ENCODE measurements at places on chromosomes 3 and 15.

GRCh38 chr3:183155499-183155898, 7.0 kb downstream of the LAMP3 start:
- DNase-seq, result no peak

GRCh38 chr3:134364061-134364935, 9.9 kb downstream of the AMOTL2 start:
- peak; percentile 20 for DNase-seq

- no peak for DNase-seq
Observed at GRCh38 chr15:78247911-78248310, 13.5 kb upstream of the ACSBG1 start.

- DNase-seq, result no peak
Observed at GRCh38 chr15:41648770-41649169, 11.4 kb upstream of the MGA start.

DNA sequence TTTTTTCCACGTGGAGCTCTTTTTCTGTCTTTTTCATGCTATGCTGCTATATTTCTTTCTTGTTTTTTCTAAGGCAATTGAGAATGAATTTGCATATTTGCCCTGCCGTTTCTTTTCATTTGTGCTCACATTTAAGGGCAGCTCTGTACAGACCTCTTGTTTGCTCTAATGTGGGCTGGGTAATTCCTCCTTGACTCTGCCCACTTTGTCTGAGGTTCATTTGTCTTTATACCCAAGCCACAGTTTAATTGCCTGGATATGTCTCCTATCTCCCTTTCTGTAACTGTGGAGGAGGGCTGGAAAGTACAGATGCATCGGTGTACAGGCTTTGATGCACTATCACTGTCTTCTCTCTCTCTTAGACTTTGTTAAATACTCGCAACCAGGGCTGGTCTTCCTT, 195.9 kb downstream of the EPHB1 start:
- DNase-seq, result no peak

- DNase-seq, result no peak
Observed at GRCh38 chr3:196087906-196088305, 6.0 kb upstream of the TFRC start.

- DNase-seq, result peak; percentile 15
Observed at GRCh38 chr3:155744010-155744625, 753 bp downstream of the PLCH1 start.

- DNase-seq, result no peak
Observed at GRCh38 chr3:143763564-143764162, 84.6 kb downstream of the SLC9A9 start.

GRCh38 chr3:165553371-165553770, 283.9 kb downstream of the BCHE start:
- no peak for DNase-seq

DNA sequence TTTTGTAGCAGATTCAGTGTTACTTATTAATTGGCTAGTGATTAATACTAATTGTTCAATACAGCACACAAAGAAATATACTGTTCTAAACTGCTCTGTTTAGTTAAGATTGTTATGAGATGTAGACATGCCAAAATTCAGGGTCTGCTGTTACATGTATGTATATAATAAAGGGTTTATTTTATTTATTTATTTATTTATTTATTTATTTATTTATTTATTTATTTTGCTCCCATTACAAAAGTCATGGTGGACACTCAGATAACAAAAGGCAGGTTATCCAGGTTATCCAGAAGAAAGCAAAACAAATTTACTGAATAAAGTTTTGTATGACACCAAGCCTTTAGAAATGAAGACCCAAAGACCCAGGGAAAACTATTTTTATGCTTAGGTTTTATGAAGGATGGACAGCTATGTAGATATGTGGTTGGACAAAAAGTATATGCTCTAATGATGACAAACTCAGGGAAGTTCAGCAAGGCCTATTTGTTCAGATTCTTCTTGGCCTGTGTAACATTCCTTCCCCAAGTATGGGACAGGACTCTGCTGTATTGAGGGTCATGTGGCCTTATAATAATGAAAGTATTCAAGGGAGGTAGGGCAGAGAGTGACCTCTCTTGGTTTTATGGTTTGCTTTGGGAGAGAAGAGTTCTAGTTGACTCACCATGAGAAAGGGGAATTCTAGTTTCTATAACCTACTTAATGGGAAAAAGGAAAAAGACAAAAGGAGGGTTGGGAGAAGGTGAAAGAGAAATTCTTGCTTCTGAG, 1056.8 kb downstream of the ROBO2 start:
- no peak for DNase-seq

GRCh38 chr3:157631478-157631877, 128.3 kb upstream of the VEPH1 start:
- DNase-seq, result no peak

GRCh38 chr15:92848464-92848851, 51.7 kb upstream of the CHD2 start:
- DNase-seq, result no peak

- no peak for DNase-seq
Observed at GRCh38 chr15:98896802-98897732, 110.5 kb downstream of the PGPEP1L start.

GRCh38 chr15:82566690-82567089, 26.4 kb upstream of the RPS17 start:
- DNase-seq, result no peak

DNA sequence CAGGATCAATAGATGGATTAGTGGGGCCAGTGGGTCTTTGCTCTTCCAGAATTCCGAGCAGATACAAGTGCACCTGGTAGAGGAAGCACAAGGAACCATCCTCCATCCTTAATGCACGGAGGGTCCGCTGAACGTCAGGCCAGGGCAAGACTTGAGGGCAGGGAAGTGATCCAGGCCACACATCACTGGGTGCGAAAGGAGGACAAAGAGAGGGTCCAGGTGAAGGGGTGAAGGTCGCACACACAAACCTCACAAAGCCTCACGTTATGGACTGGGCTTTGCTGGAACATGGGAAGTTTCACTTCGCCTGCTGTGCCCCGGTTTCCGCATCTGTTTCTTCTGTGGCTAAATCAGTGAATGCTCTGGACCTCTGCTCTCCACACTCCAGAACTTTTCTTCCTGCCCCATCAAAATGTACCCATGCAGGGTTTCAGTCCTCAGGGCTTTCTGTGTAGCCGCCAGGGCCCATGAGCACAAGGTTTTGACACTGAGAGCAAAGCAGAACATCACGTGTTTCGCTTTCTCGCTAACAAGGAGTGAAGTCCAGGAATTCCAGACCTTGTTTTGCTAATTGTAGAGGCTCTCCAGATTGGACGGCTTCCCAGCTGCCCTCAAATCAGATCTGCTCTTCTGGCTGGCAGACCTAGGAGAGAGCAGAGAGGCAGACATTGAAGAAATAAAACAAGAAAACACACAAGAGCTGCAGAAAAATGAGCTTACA, 56.3 kb downstream of the KLF15 start:
- no peak for DNase-seq

DNA sequence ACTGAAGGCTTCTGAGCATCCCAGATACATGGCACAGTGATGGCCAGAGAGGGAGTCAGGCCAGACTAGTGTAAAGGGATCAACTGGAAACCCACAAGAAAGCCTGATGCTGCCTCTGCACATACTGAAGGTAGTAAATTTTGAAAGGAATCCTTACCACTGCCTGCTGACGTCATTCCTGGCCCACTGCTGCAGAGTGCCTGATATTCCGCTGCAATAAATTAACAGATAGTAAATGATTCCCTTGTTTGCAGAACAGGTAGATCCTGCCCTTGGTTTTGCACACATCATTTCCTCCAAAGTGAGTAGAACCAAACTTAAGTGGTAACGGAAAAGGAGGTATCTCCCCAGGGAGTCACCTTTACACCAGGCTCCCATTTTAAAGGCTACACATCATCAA, 146.7 kb downstream of the FBN1 start:
- no peak for DNase-seq

DNA sequence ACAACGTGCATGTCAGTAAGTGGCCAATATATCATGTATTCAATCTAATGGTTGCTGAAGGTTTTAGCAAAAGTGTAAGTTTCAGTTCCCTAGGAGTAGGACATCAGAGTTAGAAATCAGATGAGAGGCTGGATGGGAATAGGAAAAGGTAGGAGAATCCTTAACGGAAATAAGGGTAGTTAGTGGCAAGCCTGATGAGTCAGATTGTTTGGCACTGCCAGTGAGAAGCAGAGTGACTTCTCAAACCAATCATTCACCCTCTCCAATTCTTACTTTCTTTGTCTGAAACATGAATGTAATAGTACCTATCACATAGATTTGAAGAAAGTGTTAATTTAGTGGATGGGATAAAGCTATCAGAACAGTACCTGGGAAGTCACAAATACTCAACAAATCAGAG, 894.0 kb downstream of the NTRK3 start:
- DNase-seq, result no peak

DNA sequence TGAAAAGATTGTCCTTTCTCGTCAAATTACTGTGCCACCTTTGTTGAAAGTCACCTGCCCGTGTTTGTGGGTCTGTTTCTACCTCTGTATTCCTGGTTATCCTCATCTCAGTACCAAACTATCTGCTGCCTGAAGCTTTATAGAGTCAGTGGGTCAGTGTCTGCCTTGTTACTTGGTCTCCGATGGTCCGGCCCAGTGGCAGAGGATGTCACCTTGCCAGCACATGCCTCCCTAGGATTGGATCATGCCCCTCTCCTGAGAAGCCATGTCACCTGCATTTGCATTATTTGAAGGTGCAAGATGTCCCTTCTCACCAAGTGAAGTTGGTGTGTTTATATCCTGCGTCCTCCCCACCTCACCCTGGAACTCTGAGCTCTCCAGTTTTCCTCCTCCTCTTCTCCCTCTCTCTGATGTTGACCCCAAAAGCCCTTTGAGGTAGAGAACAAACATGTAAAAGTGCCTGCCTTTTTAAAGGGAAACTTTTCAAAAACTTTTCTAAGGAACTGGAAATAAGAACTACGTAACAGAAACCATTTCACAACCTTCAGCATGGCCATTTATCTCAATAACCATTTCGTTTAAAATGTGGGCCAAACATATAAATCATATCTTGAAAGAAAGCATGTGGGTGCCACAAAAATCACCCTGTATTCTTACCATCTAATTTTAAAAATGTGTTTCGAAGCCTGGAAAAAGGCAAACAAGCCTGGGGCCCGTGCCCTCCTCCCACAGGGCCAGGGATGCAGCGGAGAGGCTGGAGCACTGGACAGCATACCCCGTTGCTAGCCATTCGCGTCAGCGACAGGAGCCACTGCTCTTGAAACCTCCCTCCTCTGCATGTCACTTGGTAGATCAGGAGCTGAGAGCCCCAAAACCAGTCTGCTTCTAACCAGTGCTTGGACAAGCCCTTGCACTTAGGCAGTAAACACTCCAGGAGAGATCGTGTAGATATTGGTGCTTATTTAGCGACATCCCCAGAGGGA, 102.1 kb downstream of the VGLL4 start:
- DNase-seq, result no peak

GRCh38 chr3:44795197-44795596, 33.6 kb downstream of the KIF15 start:
- no peak for DNase-seq

- DNase-seq, result no peak
Observed at GRCh38 chr15:52496776-52497470, 31.8 kb downstream of the MYO5A start.

- no peak for DNase-seq
Observed at GRCh38 chr3:35864871-35865270, 225.5 kb downstream of the ARPP21 start.

DNA sequence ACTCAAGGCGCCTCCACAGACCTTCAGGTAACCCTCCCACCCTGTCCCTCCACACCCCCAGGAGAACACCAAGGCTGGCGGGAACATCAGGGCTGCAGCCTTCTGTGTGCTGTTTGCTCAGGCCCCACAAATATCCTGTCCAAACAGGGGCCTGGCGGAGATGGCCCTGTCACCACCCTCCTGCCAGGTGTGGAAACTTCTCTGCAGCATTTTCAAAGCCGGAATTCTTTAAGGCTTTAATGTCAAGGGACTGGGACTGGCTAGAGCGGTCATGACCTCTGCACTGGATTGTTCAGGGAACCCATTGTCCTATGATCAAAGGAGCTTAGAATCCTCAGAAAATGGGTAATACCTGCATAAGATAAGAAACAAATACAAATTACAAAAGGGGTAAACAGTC, 46.6 kb downstream of the FBLN2 start:
- DNase-seq, result no peak

DNA sequence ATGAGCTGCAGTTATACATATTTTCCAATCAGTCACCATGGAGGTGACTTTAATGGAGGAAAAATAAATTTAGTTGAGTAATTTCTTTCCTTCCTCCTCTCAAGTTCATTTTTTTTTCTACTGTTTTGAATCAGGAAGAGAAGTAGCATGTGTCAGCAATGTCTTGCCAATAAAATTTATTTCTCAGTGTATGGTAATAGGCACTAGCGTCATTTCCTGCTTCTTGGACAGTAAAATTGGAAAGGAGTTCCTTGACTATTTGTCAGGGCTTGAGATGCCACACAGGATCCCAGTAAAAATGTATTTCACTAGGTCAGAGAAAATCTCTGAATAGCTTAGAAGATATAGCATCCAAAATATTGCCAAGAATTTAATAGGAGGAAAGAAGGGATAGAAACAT, 605.9 kb downstream of the ROBO1 start:
- DNase-seq, result no peak

DNA sequence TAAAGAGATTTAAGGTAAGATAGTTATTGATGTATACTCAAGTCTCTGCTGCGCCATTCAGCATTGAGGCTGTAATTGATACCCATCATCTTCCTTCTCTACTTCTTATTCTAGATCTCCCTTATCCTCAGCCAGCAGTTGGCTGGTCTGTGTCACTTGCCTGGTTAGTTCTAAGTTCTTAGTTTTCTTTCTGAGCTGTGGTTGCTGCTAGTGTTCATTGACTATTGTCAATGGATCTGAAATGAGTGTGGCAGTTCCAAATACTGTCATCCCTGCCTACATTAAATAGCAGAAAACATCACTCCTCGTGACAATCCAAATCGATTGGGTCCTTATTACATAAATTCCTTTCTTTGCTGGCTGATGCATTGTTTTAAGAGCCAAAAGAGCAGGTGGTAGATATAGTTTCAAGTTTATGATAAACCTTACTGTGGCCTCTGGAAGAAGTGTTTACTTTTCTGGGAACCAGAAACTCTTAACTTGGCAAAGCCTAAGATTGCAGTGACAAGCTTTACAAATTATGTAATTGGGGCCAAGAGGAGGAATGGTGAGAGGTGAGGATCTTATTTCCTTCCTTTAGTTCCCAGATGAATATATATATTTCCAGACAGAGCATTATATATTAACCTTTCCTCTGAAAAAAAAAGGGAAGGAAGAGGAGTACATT, 168.0 kb downstream of the GMNC start:
- no peak for DNase-seq

- no peak for DNase-seq
Observed at GRCh38 chr3:108403198-108403597, 106.8 kb downstream of the HHLA2 start.

DNA sequence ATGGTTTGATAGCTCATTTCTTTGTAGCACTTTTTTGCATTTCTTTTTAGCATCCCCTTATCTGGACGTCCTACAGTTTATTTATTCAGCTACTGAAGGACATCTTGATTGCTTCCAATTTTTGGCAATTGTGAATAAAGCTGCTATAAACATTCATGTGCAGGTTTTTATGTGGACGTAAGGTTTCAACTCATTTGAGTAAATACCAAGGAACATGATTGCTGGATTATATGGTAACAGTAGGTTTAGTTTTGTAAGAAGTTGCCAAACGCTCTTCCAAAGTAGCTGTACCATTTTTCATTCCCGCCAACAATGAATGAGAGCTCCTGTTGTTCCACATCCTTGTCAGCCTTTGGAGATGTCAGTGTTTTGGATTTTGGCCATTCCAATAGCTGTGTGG, 29.5 kb upstream of the ACTL6A start:
- DNase-seq, result no peak

All from CD4-positive, alpha-beta T cell treated with Interleukin-6 at 100 ng/mL for 8 hours (primary cell).